ENCODE measurements at places on chromosomes 13 and 19.

GRCh38 chr13:41299316-41300094, 11.6 kb upstream of the NAA16 start:
- no peak for DNase-seq

DNA sequence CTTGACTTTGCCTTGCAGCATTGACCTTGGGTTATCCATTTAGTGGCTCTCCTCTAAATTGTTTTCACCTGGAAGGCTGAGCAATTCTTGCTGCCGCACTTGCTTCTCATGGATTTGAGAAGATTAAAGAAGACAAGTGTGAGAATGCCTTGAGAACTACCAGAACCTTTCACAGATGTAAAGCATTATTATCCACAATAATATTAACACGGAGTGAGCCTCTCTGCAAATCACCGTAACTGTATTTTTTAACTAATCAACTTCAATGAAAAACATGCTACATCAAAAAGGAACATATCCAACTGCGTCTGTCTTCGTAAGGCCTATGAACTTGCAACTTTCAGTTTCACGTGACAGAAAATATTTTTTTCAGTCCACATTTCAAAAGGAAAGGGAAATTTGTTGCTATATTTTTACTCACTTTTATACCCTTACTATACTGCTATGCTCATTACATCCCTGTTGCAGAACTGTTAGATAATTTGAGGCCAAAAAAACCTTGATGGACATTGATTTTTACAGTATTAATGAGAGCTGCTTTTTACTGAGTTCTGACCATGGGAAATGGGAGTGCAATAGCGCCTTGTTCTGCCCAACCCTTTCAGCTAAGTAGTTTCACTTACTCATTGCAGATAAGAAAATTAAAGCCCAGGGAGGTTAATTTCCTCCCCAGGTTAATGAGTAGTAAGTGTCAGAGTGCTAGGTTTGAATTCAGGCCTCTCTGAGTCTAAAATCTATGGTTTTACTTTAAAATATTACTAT, 93.8 kb upstream of the RAP2A start:
- no peak for DNase-seq

GRCh38 chr19:801030-801860, 4.0 kb downstream of the PTBP1 start:
- DNase-seq = no peak

GRCh38 chr19:42497492-42498168, 30.7 kb downstream of the CEACAM1 start:
- DNase-seq = no peak

GRCh38 chr19:39568604-39569003, 28.6 kb upstream of the EID2 start:
- DNase-seq = no peak

DNA sequence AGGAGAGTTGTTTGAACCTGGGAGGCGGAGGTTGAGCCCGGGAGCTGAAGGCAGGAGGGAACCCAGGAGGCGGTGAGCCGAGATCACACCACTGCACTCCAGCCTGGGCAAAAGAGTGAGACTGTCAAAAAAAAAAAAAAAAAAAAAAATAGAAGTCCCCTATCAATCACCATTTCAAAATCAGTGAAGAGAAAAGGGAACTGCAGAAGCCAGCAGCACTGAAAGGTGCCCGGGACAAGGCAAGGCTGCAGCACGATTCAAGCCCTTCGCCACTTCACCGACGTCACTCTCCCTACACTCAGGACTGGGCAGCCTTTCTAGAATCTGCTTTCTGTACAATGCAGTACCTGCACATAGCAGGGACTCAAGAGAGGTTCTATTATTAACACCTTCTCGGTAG, 21.9 kb upstream of the USP12 start:
- no peak for DNase-seq

DNA sequence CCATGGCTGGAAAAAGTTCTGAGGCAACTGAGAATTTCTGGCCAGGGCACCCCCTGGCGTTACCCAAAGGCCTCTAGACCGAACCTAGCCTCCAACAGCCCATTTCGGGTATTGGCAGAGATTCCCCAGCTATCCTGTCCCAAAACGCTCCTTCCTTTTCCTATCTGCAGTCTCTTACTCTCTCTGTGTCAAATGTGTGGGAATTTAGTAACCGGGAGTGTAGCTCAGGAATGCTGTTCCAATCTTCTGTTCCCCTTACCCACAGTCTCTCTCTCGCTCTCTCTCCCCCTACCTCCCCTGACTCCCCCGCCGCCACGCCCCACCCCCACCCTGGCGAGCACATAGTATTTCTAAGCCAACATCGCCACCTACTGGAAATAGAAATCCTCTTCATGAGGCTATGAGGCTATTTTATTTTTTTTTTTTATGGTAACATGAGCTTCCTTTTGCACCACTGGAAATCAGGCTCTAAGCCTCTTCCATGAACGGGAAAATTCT, 27.0 kb downstream of the OXGR1 start:
- DNase-seq = no peak

All from cortex of kidney (tissue), 1 donor.